ENCODE measurements at places on chromosomes 7 and 10.

DNA sequence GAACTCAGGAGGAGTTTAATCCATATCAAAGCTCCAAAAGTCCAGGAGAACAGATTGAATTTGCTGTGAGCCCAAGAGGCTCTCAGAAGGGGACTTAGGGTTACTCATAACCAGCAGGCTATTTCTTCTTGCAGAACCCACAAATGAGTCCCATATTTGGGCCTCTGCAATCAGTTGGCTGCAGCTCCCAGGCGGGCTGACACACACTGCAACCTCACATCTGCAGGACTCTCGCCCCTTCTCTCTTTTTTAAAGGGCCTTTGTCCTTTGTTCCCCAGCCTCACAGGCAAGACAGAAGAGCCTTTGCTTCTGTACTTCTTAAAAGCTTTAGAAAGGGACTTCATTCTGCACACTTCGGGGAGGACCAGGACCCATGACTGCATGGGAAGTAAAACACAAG lies 26.7 kb downstream of the CREB3L2 start:
- no peak for DNase-seq

DNA sequence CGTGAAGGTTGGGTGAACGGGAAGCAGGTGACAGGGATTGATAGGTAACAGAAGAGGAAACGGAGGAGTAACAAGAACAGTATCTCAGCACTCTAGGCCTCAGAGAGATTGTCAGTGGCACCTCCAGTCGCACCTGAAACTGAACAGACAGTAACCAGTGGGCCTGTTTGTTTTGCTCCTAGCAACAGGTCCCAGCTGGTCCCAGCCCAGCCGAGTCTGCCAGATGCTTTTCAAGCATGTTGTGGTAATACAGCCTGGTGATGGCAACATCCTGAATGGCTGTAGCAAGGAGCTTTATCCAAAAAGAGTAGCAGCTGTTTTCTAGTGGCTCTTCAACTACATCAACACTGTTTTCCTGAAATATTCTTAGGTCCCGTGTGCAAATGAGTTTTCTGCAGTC lies 4.7 kb downstream of the CACNB2 start:
- no peak for DNase-seq

GRCh38 chr10:21929070-21929469 lies 74.5 kb downstream of the DNAJC1 start:
- no peak for DNase-seq

DNA sequence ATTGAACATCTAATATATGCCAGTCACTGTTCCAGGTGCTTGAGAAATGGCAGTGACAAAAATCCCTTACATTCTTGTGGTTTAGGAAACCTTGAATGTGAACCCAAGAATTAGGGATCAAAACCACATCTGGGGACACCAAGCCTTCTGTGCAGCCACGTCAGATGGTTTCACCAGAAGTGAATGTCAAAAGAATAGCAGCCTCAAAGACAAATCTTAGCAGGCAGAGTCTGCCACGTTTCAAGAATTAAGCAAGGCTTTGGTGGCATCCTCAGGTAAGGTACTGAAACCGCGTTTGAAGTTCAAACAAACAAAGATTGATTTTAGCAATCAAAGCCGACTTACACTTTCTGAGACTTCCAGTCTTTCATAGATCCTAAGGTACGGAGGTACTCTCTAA lies 225.5 kb upstream of the GNAI1 start:
- DNase-seq = no peak

DNA sequence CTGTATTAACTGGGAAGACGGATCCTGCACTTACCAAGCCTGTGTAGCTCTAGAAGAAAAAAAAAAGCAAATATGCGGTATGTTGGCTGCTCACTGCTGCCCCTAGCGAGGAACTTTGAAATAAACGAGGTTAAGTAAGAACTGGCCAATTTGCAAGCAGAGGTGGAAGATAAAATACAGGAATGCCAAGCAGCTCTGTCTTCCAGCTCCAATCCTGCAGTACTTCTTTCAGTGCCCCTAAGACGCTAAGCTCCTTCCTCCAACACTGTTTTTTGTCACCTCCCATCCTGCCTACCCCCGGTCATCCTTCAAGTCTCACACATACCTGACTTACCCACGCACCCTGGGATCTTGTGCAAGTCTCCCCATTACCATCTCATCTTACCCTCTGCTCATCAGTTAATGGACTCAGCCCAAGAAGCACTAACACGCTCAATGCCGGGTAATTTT lies 809 bp downstream of the C10orf143 start:
- DNase-seq = peak; percentile 45

GRCh38 chr10:93160829-93161228 lies 87.1 kb downstream of the CYP26A1 start:
- DNase-seq = no peak

DNA sequence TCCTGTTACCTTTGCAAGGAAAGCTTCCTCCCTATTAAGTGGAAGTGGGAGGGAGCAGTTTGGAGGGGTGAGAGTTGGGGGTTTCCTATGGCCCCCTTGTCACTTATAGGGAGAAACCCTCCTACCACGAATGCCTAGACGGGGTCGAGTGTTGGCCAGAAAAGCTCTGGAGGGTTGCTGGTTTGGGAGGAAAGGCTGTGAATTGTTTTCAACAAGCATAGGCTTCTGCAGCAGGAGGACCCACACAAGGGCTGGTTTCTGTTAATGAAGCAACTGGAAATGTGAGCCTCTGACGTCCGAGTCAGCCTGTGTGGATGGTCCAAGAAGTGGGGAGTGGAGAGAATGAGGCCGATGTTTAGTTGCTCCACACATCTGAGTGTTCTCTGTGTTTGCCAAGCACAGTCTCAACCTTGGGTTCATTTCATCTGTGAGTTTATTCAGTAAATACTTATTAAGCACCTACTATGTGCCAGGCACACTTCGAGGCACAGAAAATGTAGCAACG lies 37.3 kb upstream of the LEP start:
- DNase-seq = no peak

- no peak for DNase-seq
Measured at GRCh38 chr10:88038268-88038667, 174.8 kb downstream of the PTEN start.

DNA sequence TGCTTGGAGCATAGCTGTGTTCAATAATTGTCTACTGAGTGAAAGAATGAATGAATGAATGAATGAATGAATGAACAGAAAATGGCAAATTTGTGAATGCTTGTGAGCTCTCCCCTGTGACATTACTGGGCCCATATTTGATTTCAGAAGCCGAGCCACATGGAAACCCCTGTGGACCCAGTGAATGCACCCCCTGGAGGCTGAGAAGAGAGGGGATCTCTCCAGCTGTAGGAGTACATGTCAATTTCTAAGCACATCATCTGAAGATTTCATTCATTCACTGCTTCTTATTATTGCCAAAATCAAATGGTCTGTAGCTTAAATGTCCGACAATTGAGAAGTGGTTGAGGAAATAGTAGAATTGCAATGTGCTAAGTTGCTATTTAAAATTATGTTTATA lies 58.3 kb upstream of the DOCK1 start:
- no peak for DNase-seq

GRCh38 chr10:73889014-73889413 lies 14.7 kb upstream of the CAMK2G start:
- no peak for DNase-seq

DNA sequence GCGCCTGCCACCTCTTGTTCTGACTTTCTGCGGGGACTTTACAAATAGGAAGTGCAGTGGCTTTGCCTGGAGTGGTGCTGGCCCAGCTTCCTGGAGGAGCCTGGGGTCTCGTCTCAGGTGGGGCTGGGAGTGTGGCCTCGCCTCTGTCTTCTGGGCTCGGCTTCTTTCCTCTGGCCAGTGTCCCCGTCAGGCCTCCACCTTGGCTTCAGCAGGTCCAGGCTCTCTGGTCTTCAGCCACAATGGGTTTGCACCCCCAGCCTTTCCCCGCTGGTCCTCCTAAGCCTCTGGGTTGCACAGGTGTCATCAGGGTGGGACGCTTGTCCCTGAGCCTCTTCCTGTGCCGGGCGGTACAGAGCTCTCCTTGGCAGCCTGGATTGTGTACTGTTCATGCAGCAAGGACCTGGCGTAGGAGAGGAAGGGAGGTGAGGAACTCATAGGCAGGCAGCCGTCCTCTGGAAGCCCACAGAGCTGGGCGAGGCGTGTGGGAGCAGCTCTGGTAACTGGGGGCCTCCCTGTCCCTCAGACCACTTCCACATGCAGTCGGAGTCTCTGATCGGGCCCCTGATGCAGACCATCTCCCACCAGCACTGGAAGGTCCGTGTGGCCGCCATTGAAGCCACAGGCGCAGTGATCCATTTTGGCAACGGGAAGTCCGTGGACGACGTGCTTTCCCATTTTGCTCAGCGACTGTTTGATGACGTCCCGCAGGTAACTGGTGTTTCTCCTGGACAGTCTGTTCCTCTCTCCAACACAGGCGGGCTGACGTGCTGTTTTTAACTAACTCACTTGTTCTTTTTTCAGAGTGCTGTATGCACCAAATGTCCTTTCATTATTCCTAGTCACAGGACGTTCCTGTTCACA lies 2.3 kb upstream of the PRKAR1B start:
- DNase-seq = no peak

- DNase-seq = no peak
Measured at GRCh38 chr10:113060201-113061053, 110.4 kb downstream of the TCF7L2 start.

DNA sequence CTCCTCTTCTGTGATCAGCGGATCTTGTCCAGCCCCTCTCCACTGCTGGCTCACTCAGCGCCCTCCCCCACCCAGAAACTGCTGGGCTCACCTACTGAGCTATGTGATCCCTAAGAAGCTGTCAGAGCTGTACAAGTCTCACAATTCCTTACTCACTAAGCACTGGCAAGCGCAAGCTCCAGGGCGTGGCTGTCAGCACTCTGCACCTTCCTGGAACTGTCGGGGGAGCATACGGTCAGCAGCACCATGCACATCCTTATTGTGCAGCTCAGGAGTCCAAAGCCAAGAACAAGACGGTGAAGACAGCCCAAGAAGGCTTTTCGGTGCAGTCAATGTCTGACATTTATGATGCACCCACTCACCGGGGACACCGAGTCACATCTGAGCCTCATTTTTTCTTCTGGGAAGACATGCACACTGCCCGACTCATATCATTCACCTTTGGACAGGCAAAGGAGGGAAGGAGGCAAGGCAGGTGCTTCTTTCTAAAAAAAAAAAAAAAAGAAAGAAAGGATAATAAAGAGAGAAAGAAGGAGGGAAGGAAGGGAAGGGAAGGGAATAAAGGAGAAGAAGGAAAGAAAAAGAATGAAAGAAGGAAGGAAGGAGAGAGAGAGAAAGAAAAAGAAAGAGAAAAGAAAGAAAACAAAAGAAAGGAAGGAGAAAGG lies 56.3 kb downstream of the ASB13 start:
- no peak for DNase-seq

DNA sequence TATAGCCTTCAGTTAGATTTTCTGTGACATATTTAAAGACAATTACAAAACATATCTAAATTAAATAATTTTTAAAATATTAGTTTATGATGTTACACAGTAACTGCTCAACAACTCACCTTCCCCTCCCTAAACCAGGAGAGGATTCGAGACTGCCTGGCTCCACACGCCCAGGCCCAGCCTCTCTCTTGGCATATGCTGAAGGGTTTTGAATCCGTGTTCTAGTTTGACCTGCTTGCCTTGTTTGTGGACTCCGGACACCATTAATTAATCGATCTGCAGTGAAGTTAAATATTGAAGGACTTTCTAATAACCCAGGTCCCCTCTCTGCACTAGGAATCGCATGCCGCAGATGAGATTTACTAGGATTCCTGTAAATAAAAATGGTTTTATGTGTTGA lies 106.6 kb downstream of the LARP4B start:
- no peak for DNase-seq

DNA sequence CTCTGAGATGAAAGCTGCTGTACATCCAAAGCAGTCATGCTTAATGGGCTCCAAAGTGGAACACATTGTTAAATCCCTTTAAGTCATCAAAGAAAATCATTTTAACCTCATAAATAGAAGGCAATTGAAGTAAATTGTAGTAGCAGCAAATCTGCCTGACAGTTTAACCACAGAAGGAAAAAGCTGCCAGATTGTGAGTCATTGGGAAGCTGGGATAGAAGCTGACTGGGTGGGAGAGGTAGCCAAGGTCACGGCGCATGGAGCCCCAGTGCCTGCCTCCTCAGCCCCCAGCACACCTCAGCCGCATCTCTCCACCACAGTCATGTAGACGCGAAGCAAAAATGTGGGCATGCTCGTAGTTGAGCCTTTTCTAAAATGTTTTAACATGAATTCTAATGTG lies 44.0 kb downstream of the TARP start:
- DNase-seq = no peak

- DNase-seq = no peak
Measured at GRCh38 chr10:88883448-88883809, 3.4 kb downstream of the STAMBPL1 start.

DNA sequence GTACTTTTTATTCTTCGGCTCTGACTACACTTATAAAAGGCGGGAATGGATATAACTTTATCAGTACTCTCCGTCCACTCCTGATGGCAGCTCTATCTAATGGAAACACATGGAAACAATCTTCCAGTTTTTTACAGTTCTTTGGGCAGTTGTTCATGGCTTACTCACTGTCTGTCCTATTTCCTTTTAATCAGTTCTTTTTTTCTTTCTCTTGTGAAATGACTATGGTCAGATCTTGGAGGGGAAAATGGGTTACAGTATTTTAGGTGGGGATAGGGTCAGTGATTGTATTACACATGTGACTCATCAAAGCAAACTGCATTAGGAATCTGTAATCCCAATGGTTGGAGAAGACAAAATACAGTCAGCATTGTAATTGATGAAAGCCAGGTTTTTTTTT lies 112.4 kb downstream of the BICC1 start:
- DNase-seq = no peak

GRCh38 chr7:121547544-121548092 lies 151.5 kb upstream of the FAM3C start:
- DNase-seq = no peak

GRCh38 chr10:130661419-130661818 lies 525.2 kb downstream of the GLRX3 start:
- no peak for DNase-seq

- DNase-seq = no peak
Measured at GRCh38 chr10:110710621-110711020, 66.5 kb downstream of the RBM20 start.

- no peak for DNase-seq
Measured at GRCh38 chr10:113356794-113357680, 195.8 kb upstream of the HABP2 start.
